ENCODE measurements at places on chromosomes 13 and 19.

- DNase-seq: no peak
These were observed 27.5 kb downstream of the SPRYD7 start for GRCh38 chr13:49908637-49909036.

GRCh38 chr19:36652958-36653357, 13.7 kb downstream of the ZNF461 start:
- no peak for DNase-seq

GRCh38 chr13:102466610-102467190, 64.9 kb upstream of the FGF14 start:
- DNase-seq: no peak

DNA sequence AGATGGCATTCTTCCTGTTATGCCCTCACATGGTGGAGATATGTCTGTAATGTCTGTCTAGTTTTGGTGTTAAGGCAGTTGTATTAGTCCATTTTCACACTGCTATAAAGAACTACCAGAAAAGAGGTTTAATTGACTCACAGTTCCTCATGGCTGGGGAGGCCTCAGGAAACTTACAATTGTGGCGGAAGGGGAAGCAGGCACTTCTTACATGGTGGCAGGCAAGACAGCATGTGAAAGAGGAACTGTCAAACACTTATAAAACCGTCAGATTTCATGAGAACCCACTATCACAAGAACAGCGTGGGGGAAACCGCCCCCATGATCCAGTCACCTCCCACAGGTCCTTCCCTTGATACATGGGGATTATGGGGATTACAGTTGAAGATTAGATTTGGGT, 3.2 kb downstream of the ZNF441 start:
- no peak for DNase-seq

GRCh38 chr19:33795370-33796163, 1.1 kb upstream of the KCTD15 start:
- DNase-seq: peak; percentile 88

GRCh38 chr13:44801990-44802389, 187.3 kb downstream of the NUFIP1 start:
- no peak for DNase-seq

DNA sequence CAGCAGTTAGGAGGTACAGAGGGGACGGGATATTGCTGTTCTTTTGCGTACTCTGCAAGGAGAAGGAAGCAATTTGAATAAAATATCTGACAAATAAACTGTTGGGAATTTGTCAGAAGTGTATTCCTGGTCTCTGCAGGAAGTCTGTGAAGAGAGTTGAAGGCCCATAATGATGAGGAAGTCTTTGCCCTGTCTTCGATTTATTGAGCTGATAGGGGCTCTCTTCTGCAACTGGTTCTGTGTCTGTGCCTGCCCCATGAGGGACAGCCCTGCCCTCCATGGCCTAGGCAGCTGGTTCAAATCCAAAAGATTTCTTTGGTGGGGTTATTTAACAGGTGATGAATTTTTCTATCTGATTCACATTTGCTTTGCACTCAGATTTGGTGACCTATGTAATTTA, 339.7 kb upstream of the EDNRB start:
- DNase-seq: no peak

GRCh38 chr13:105519771-105520170, 1015.7 kb downstream of the EFNB2 start:
- DNase-seq: no peak

GRCh38 chr19:44684892-44685863, 13.8 kb upstream of the CEACAM16 start:
- DNase-seq: peak; percentile 17

GRCh38 chr13:113904411-113904810, 40.5 kb upstream of the GAS6 start:
- no peak for DNase-seq
